Naive thymus-derived CD8-positive, alpha-beta T cell (primary cell): ENCODE measurements at places on chromosomes 5 and 9.

DNA sequence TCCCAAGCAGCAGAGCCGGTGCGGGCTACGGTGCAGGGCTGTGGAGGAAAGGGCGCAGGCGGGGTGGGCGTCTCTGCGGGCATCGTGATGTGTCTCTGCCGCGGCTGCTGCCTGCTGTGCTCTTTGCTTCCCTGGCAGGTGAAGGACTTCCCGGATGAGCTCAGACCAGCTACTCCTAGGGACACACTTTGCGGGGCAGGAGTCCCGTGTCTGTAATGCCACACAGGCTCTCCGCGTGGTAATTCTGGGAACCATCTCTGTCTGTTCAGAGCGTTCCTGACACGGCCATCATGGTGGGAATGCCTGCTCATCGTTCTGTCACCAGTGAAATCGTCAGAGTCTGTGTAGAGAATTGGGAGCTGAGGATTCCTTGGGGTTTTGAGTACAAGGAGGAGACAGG, 235.5 kb downstream of the FANCC start:
- no peak for DNase-seq

- no peak for DNase-seq
Observed at GRCh38 chr9:124503713-124504529, 3.3 kb downstream of the NR5A1 start.

DNA sequence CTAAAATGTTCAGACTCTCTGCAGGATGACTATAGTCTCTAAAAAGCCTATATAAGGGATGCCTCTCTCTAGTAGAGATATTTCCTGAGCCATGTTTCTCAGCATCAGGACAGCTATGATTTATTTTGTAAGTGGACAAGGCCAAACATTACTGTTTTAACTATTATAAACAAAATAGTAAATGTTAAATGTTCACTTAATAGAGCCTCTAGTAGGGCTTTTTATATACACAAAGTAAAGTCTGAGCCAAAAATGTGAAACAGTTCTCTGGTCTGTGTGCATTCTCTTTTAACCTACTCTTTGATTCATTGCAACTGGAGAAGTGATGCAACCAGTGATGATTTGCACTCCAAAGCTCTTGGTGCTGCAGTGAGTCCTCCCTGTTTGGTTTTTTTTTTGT, 220.5 kb downstream of the GDNF start:
- DNase-seq, result no peak

- DNase-seq, result no peak
Observed at GRCh38 chr5:158541536-158542297, 558.0 kb downstream of the EBF1 start.

- no peak for DNase-seq
Observed at GRCh38 chr5:149762958-149763630, 33.0 kb downstream of the PPARGC1B start.

DNA sequence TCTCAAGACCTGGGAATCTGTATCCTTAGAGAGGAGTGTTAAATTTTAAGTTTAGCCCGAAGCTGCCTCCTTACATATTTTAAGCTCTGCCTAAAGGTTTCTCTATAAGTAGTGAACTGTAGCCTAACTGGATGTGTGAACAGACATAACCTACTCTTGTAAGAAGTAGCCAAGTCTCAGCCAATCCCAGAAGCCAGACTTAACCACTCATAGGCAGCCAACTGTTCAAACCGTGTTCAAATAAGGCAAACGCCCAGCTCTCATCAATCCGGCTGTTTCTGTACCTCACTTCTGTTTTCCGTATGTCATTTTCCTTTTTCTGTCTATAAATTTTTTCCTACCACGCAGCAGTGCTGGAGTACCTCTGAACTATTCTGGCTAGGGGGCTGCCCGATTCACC, 58.7 kb upstream of the HRH2 start:
- DNase-seq, result no peak

- DNase-seq, result no peak
Observed at GRCh38 chr5:140336388-140336787, 10.0 kb downstream of the HBEGF start.

DNA sequence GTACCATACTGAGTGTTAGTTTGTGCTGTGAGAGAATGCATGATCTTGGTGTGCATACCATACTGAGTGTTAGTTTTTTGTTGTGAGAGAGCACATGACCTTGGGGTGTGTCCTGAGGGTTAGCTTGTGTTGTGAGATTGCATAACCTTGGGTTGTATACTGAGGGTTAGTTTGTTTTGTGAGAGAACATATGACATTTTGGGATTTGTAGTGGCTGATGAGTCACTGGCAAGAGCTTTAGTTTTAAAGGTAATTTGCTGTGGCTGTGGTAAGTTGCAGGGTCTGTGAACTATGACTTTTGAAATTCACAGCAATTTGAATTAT, 1068.3 kb upstream of the EDIL3 start:
- DNase-seq, result no peak

DNA sequence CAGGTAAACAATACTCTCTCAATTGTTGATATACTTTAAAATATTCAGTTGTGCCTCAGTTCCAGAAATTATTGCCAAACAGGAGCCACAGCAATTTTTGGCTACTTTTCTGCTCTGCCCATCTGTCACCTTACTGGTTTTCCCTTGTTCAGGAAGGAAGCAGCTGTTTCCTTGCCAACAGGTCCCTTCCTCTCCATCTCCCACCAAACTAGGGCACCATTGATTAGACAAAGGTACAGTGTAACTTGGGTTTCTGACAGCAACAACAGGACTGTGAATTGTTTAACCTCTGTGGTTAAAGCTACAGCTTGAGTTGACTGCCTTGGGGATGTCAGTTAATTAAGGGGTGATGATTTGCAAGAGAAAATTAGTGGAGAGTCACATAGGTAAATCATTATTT, 76.9 kb downstream of the PIP5K1B start:
- no peak for DNase-seq

DNA sequence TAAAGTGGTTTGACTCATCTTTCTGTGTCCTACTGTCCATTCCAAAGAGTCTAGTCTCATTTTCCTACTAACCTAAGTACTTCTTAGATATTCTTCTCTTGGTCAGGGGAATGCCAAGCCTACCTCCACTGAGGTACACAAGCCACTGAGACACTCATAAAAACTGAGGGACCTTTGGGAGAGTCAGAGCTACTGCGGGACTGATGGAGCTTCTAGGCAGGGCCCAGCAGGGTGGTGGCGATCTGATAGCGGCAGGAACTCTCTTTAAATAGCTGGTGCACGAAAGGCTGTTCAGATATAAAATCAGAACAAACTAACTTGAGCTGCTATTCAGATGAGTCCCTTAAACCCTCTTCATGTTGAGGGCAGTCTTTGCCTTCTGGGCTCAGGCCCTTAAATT, 14.7 kb downstream of the NUP214 start:
- DNase-seq, result no peak
